ENCODE measurements at places on chromosomes 16 and 17. TPM values are rescaled to one million over a fixed set of nuclear protein-coding genes. Genes with fewer than 3 reads are reported as not detected.

The CDK3 gene
- 2.2 TPM for total RNA-seq

The CLUH gene
- 32.4 TPM for total RNA-seq

The MT1H gene
- not detected for total RNA-seq

The PPL gene
- total RNA-seq: 24.6 TPM

The MSLN gene
- total RNA-seq: not detected

The LIG3 gene
- 11.9 TPM for total RNA-seq

The TP53TG3 gene
- not detected for total RNA-seq

The SYCE1L gene
- total RNA-seq: 8.6 TPM

The ADAD2 gene
- not detected for total RNA-seq

The COPZ2 gene
- total RNA-seq: 46.8 TPM

The TMIGD1 gene
- not detected for total RNA-seq

The TEX19 gene
- total RNA-seq: not detected

The HOXB8 gene
- not detected for total RNA-seq

The IL32 gene
- 131 TPM for total RNA-seq

The TRPV2 gene
- total RNA-seq: 32.7 TPM

The FBXO39 gene
- not detected for total RNA-seq

The SRL gene
- not detected for total RNA-seq

The SYT17 gene
- not detected for total RNA-seq

The TRIM25 gene
- total RNA-seq: 16.2 TPM

The PRDM7 gene
- total RNA-seq: not detected

The PROCA1 gene
- total RNA-seq: not detected

The CA4 gene
- not detected for total RNA-seq

The BCL6B gene
- 0.90 TPM for total RNA-seq

The CAMKK1 gene
- 4.7 TPM for total RNA-seq

The PLLP gene
- total RNA-seq: not detected

The HYDIN gene
- 0.16 TPM for total RNA-seq

The NPW gene
- total RNA-seq: not detected

The MAP3K3 gene
- total RNA-seq: 23.3 TPM

The CDH3 gene
- total RNA-seq: not detected

The DOC2A gene
- not detected for total RNA-seq

The ST6GALNAC1 gene
- total RNA-seq: 0.54 TPM

The TNFSF12 gene
- 39.2 TPM for total RNA-seq

The CEP20 gene
- 52.2 TPM for total RNA-seq

The SOCS7 gene
- 6.3 TPM for total RNA-seq

The CDH5 gene
- total RNA-seq: 30.6 TPM

The OR3A3 gene
- total RNA-seq: not detected

The ELAC2 gene
- 32.5 TPM for total RNA-seq

The ITGAX gene
- not detected for total RNA-seq

The SDR42E1 gene
- not detected for total RNA-seq

The KRTAP16-1 gene
- total RNA-seq: not detected

Data from cardiac atrium fibroblast (primary cell).